ENCODE measurements at places on chromosomes 7 and 10.

GRCh38 chr7:9204571-9204970, 771.2 kb downstream of the NXPH1 start:
- DNase-seq, result no peak

DNA sequence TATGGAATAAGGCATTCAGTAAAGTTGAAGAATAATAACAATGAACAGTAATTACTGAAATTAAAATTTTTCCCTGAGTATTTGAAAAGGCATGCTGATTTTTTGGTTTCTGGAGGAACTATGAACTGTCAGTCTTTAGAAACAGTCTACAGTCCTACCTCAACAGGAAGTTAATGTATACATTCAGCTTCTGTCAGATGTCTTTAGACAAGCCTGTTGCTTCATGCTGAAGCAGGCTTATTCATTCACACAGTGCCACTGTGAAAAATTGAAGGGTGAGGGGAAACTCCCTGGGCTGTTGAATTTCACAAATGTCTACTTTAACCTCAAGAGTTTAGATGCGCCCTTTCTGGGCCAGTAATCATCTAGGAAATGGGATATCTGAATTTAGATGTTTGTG, 3.5 kb downstream of the NRF1 start:
- DNase-seq, result no peak

- no peak for DNase-seq
These were observed 144.2 kb downstream of the PRPF18 start for GRCh38 chr10:13730956-13731355.

DNA sequence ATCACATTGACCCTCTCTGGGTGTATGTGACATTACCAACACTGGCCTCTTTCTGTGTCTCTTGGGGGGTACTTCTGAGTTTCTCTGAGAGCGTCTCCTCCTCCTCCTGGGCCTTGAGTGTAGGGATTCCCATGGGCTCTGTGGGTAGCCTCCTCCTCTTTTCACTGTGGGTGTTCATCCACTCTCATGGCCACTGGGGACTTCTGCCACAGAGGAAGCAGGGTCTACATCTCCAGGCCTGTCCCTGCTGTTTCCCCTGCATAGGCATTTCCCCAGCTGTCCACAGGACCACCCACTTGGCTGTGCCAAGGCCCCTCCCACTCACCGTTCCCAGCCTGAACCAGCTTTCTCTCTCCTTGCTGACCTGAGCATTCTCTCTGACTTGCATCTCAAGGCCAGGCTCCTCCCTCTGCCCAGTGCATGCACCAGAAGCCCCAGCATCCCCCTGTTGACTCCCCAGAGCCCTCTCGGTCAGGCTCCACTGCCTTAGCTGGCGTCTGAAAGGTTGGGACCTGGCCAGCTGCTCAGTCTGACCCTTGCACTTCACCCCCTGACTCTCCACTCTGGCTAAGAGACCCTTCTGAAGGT, 487.6 kb downstream of the GLRX3 start:
- DNase-seq, result peak; percentile 52

GRCh38 chr10:130545697-130546096, 409.5 kb downstream of the GLRX3 start:
- DNase-seq, result no peak

DNA sequence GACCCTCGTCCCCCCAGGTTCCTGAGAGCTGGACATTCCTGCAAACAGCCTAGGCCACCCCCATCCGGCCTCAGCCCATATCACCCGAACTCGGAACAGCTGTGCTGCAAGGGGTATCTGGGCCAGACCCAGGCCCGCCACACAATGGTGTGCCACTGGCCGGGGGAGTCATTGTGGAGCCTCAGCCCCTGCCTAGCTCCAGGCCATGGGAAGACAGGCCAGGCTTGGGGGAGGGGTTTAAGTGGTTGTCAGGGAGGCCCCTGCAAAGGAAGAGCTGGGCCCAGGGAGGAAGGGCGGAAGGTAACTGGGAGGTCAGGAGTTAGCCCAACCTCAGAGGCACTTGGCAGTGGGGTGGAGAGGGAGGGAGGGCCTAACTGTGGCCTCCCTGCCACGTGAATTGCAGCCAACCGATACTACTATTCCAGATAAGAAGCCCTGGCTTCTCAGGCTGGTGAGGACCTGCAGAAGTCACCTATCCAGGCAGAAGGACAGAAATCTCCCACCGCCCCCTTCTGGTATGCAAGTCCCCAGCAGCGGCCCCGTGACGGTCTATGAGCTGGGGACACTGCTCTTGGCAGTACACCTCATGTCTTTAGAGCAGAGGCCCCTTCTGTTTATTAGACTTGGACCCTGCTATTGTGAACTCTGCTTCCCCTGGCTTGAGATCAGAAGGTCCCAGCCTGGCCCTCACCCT, 26.8 kb downstream of the VSIR start:
- peak; percentile 82 for DNase-seq

- DNase-seq, result no peak
These were observed 2.1 kb upstream of the DPY19L1 start for GRCh38 chr7:35039343-35039742.

- no peak for DNase-seq
These were observed 104.1 kb upstream of the RHEB start for GRCh38 chr7:151623766-151624165.

DNA sequence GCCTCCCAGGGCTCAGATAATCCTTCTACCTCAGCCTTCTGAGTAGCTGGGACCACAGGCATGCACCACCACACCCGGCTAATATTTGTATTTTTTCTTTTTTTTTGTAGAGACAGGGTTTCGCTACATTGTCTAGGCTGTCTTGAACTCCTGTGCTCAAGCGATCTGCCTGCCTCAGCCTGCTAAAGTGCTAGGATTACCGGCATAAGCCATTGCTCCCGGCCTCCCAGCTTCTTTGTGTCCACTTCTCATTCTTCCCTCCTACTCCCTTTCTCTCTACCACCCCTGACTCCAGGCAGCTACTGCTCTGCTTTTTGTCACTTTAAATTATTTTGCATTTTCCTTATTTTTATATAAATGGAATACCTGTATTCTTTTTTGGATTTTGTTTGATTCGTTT, 83.4 kb downstream of the PALS2 start:
- no peak for DNase-seq

DNA sequence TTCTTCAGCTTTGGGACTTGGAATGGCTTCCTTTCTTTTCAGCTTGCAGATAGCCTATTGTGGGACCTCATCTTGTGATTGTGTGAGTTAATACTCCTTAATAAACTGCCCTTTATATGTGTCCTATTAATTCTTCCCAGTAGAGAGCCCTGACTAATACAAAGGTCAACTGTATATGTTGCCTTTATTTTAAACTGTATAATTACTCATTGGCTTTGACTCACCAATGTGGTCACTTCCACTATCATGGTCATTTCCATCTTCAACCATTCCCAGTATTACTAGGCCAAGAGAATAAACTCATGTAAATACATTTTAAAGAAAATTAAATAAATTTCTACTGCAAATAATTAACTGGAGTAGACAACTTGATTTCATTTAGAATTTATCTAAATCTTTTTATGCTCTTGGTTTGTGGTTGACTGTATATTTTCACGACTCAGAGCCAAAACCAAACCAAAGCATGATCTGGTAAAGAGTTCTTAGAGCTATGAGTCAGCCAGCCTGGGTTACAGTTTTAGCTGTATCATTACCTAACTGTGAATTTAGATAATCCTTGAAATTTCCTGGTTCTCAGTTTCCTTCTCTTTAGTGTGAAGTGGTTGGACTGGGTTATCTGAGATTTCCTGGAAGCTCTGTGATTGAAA, 188.4 kb downstream of the PPP1R3A start:
- DNase-seq, result no peak

DNA sequence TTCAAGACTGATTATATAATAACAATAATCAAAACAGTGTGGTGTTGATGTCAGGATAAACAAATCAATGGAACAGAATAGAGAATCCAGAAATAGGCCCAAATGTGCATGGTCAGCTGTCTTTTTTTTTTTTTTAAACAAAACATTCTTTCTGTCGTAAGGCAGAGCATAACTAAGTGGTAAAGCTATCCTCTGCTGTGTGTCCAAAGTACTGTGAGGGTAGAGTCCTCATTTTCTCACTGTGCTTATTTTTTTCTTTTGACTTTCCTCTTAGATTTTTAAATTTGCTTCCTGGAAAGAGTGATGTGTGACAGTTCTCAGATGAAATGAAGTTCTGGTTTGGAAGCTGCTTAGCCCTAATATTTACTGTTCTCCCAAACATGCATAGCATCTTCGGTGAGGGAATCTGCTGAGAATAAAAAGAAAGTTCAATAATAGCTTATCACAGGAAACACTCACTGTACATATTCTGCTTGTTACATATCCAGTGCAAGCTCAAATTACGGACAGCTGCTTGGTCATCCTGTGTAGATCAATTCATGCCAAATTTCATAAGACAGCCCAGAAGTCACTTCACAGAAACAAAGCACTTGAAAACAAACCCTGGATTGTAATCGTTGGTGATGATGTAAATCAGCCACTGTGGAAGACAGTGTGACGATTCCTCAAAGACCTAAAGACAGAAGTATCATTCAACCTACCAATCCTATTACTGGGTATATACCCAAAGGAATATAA, 423.9 kb downstream of the NEBL start:
- no peak for DNase-seq

DNA sequence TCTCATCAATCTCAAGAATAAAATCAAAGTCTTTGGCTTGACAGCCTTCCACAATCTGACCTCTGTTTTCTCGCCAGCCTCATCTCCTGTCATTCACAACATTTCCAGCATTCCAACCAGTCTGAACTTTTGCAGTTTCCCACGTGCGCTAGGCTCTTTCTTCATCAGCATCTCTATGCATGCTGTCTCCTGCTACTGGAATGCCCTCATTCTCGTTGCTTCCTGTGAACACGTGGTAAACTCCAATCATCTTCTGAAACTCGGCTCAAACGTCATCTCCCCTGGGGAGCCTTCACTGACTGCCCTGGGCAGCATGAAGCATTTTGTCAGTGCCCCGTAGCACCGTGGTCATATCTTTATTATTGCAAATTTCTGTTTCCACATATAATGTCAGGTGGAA, 12.2 kb upstream of the RSBN1L start:
- peak; percentile 87 for DNase-seq

- peak; percentile 82 for DNase-seq
These were observed at the start of gene PGAM2 for GRCh38 chr7:44065431-44066110. Gene PGAM2, minus strand, starts transcription at chr7:44065567. Its CDS starts 38 bp downstream, at chr7:44065529.

DNA sequence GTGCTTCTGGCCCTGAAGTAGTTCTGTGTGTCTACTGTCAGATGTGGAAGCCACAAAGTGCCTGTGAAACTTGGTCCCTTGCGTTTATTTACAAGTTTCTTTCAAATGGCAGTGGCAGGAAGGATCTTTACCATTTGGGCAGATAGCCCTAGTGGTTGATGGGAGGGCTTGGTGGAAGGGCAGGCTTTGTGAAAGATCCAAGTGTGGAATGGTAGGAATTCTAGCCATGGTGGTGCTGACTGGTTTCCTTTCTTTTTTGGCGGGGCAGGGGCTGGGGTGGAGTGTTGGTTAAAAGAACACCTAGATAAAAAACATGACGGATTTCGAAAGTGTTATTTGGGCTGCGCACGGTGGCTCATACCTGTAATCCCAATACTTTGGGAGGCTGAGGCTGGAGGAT, 27.0 kb downstream of the AUTS2 start:
- peak; percentile 62 for DNase-seq

GRCh38 chr7:90681336-90682022, 85.4 kb downstream of the CDK14 start:
- no peak for DNase-seq

- no peak for DNase-seq
These were observed 74.1 kb downstream of the VIPR2 start for GRCh38 chr7:159070431-159071148.

GRCh38 chr10:75696536-75696935, 265.1 kb downstream of the LRMDA start:
- no peak for DNase-seq

DNA sequence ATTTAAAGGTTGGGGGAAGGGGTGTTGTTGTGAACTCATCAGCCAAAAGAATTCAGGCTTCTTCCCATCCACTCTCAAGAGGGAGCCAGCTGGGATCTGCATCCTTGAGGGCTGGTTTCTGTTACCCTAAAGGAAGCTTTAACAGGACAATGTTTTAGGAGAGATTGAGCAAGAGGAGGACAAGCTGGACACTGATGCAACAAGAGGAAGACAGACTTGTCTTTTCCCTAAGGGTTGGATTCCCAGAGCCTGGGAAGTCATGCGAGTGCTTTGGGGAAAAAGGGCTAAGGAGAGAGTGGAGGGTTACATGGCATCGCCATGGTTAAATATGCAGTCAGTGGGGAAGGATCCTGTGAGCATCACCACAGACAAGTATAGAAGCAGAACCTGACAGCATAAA, 47.6 kb upstream of the PDE1C start:
- DNase-seq, result no peak

- DNase-seq, result peak; percentile 27
These were observed 768 bp upstream of the CPA1 start for GRCh38 chr7:130379532-130379920.

DNA sequence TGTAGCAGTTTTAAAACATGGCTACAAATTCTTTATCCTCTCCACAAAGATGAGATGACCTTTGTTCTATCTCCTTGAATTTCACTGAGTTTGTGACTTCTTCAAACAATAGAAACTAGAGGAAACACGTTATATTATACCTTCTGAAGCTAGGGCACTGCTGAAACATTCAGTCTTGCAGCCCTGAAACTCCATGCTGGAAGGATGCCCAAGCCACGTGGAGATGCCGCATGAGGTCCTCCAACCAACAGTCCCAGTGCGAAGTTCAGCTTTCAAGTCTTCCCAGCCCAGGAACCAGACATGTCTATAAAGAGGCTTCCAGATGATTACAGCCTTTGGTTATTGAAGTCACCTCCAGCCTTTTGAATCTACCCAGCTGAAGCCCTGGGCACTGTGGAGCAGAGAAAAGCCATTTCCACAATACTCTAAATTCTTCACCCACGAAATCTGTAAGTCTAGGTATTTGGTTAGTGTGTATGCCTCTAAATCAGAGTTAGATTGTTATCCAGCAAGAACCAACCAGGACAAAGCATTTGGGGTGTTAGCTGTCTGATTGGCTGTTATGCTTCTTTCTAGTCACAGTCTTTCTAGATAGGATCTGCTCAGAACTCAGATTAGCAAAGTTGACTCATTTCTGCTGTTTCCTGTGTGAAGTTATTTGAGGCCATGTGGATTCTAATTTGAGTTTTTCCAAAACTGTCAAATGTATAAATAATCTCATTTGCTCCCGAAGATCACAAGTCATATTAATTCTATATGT, 186.5 kb upstream of the TMEM72 start:
- no peak for DNase-seq

GRCh38 chr7:135692055-135692454, 29.7 kb downstream of the STMP1 start:
- DNase-seq, result no peak

- DNase-seq, result peak; percentile 36
These were observed 54.9 kb downstream of the KCNMA1 start for GRCh38 chr10:77582710-77583115.

DNA sequence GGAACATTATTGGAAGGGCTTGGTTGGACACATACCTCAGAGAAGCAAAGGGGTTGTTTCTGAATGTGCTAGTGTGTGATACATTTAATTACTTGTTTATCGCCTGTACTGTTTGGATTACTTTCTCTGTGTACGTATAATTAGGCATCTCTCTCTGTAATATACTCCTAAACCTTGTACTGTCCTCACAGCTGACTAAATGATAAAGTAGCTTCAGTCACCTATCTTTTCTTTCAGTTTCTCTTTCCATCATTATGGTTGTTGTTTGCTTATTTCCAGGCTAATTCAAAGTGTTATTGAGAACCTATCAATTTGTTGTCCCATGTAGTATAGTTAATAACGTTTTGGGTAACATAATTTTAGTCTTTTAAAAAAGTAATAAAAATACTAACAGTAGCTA, 34.0 kb downstream of the MXI1 start:
- no peak for DNase-seq

GRCh38 chr10:104104926-104105325, 17.0 kb upstream of the SFR1 start:
- DNase-seq, result no peak

- no peak for DNase-seq
These were observed 233.3 kb upstream of the FOXP2 start for GRCh38 chr7:114181280-114181679.

Data from ELF-1 (cell line).